ENCODE measurements at places on chromosomes 1 and 21.

GRCh38 chr1:93995837-93996536 lies 86.8 kb upstream of the GCLM start:
- no peak for DNase-seq

DNA sequence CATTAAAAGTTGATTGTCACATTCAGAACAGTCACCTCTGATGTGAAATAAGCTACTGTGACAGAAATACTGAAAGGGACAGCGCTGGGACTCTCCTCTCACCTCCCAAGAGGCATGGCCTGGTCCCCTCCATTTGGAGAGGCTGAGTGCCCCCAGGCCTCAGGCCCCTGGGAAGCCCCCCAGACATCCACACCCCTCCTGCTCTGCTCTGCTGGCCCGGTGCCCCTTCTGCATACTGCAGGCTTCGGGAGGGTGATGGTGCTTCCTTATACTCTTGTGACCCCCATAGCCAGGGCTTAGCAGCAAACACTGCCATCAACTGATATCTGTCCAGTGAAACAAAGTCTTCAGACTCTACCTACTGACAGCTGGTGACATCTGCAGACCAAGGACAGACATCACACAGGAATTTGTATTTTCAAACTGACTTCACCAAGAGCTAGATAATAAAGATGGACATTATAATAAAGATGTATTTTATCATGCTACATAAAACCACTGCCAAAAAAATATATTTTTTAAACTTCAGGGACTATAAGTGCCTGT lies 36.9 kb downstream of the C2CD2 start:
- no peak for DNase-seq

- no peak for DNase-seq
These were observed 21.3 kb downstream of the UROD start for GRCh38 chr1:45033356-45033755.

DNA sequence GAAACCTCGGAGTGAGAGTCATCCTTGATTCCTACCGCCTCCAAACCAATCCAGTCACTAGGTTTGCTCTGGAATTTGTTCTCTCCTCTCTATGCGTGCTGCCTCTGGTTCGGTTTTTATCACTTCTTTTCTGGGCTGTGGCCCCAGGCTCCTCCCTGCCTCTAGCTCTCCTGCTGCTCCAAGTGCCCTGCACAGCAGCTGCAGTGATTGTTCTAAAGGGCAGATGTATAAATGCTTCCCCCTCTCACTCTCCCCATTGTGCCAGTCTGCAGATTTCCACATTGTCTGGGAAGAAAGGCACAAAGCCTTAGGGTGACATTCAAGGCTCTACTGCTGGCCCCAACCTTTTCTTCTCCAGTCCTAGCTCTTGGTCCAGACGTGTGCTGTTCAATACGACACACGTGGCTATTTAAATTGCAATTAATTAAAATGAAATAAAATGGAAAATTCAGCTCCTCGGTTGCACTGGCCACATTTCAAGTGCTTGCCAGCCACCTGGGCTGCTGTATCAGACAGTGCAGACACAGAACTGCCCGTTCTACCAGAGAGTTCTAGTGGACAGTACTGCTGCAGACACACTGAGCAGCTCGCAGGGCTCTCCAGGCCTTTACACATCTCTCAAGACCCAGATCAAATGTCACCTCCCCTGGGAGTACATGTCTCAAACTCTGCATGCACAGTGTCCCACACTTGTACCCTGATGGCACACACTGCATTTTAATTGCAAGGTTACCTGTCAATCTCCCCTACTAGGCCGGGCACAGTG lies 12.4 kb downstream of the TRIM62 start:
- peak; percentile 40 for DNase-seq

DNA sequence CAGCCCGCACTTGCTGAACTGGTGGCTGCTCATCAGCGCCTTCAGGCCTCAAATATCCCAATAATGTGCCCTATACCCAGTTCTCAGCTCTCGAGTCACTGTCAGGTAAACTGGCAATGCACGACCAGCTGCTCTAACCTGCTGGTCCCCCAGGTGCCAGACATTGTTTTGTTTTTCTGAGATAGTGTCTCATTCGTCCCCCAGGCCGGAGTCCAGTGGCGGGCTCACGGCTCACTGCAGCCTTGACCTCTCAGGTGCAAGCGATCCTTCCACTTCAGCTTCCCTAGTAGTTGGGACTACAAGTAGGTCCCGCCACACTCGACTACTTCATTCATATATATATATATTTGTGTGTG lies 1.0 kb upstream of the NADK start:
- no peak for DNase-seq

- DNase-seq = no peak
These were observed 25.8 kb upstream of the SIPA1L2 start for GRCh38 chr1:232655746-232656085.

- DNase-seq = no peak
These were observed 216 bp downstream of the PRKCZ start for GRCh38 chr1:2050461-2050792.

DNA sequence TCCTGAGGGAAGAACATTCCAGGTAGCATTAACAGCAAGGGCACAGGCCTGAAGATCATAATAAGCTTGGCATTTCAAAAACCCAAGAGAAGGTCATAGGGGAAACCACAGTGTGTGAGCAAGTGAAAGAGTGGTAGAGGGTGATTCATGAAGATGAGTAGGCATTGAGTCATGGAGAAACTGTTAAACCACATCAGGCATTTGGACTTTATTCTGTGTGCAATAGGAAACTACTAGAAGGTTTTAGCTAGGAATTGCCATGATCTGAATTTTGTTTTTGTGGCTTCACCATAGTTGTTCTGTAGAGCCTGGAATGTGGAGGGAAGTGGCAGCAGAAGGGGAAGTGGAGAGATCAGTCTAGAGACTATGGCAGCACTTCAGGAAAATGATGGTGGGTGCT lies 359.0 kb upstream of the PTBP2 start:
- peak; percentile 100 for DNase-seq

- no peak for DNase-seq
These were observed 180.7 kb upstream of the SGIP1 start for GRCh38 chr1:66353257-66353656.

DNA sequence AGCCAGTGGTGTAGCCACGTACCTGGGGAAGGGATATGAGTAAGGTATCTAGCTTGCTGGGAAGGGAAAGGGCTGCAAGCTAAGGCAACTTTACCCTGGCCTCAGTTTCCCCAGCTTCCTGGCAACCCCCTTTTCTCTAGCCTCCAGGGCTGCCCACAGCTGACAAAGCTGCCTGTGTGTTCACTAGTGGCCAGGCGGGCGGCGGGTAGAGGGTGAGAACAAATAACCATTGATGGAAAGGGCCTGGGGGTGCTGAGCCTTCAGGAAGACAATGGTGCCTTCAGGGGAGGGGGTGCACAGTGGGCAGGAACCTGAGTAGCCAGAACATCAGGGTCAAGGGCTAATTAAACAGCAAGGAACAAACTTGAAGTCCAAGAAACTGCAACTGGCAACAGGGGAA lies 6.1 kb downstream of the CERS2 start:
- DNase-seq = no peak

DNA sequence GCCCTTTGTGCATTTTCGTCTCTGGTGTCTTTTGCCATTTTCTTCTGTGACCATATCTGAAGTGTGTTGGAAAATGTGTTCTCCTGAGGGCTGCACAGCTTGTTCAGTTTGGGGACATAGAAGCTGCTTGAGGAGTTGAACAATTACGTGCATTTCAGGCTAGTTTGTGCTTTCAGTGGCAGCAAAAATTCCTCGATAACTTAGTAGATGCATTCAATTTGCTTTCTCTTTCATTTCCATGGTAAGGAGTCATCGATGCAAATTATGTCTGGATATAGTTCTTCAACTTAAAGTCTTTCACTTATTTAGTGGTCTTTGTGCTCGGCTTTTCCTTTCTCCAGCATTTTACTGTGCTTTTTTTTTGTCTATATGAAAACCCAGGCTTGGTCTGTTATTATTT lies 441.5 kb downstream of the PLA2G4A start:
- DNase-seq = no peak

- DNase-seq = no peak
These were observed 335.6 kb downstream of the LRRIQ3 start for GRCh38 chr1:73862355-73862754.

DNA sequence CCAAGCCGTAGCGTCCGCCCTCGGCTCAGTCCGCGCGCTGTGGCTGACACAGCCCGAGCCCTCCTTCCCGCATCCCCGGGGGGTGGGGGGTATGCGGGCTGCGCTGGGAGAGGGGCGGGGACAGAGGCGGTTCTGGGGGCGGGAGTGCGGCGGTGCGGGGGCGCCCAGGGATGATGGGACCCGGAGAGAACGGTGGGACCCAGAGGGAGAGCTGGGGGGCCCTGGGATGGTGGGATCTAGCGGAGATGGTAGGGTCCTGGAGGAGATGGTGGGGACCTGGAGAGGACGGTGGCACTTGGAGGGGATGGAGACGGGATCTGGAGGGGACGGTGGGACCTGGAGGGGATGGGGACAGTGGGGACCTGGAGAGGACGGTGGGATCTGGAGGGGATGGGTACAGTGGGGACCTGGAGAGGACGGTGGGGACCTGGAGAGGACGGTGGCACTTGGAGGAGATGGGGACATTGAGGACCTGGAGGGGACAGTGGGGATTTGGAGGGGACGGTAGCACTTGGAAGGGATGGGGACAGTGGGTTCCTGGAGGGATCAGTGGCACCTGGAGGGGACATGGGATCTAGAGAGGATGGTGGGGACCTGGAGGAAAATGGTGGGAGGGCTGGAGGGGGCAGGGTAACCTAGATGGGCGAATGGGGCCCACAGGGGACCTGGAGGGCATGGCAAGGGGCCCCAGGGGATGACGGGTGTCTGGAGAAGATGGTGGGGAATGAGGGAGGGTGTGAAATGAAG lies 477 bp downstream of the SNAP47 start:
- DNase-seq = no peak
